Heart right ventricle (tissue), 16 donors: ENCODE measurements at places on chromosomes 13 and 19. TPM values are rescaled to one million over a fixed set of nuclear protein-coding genes. Genes with fewer than 3 reads are reported as not detected.

- H3K27me3 ChIP-seq, result no peaks in the 10 kb centered on the region
- H3K36me3 ChIP-seq, result peaks cover 25% of the 10 kb centered on the region
- H3K4me3 ChIP-seq, result no peak overlapping the region
- no peak for DNase-seq
Measured at GRCh38 chr13:113849981-113850721, 13.7 kb downstream of the GAS6 start.

DNA sequence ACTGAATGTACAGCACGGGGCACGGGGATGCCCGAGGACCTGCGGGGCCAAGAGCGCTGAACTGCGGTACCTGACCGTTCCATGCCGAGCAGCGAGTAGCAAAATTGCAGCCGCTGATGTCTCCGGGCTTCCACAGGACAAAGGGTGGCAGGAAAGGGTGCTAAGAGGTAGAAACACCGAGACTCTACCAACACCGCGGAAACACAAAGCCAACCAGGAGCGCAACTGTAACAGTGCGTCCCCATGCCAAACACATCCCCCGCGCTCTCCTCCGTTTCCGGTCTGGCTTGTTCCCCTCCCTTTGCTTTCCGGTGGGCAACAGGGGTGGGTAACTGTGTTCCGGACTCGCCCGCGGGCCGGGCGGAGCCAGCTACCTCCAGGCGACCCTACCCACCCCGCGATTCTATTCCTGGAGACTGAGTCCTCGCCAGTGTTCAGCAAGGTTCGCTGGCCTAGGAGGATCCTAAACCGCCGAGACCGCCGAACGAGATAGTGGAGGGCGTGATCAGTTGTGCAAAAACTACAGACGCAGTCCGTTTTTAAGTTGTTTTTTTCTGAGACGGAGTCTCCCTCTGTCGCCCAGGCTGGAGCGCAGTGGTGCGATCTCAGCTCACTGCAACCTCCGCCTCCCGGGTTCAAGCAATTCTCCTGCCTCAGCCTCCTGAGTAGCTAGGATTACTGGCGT is 34.9 kb upstream of the NEK3 start:
- H3K4me3 ChIP-seq, result peak overlapping the region; percentile 77
- peak; percentile 81 for DNase-seq
- peaks cover 14% of the 10 kb centered on the region for H3K36me3 ChIP-seq
- no peaks in the 10 kb centered on the region for H3K27me3 ChIP-seq

LILRA2 gene
- total RNA-seq, result 0.79 TPM

DNA sequence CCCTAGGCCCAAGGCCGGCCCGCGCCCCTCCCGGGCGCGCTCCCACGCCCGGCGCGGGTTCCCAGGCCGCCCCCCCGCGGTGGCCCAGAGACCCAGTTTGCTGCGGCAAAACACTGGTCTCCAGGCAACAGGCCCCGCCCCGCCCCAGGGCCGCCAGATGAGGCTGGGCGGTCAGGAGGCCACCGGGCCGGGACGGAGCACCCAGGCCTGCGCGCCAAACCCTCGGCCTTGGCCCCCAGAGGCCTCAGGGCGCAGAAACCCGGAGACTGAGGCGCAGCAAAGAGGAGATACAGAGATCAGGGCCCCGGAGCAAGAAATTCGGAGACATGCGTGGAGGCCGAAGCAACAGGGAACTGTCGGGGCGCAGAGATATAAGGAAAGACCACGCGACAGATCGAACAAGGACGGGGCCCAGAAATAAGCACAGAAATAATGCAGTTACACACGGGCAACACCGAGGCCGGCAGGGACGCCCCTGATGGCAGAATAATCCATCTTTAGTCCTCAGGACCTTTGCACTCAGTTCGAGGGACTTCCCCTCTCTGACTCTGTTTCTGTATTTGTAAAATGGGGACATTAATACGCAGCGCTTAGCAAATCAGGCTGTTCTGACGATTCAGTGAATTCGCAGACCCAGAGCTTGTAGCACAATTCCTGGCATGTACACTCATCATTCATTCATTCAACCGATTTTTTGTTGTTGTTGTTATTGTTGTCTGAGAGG is 20.8 kb upstream of the ERCC1 start:
- H3K4me3 ChIP-seq, result peak overlapping the region; percentile 56
- DNase-seq, result peak; percentile 96
- H3K36me3 ChIP-seq, result no peaks in the 10 kb centered on the region
- H3K4me1 ChIP-seq, result peaks cover 19% of the 10 kb centered on the region
- H3K27me3 ChIP-seq, result no peaks in the 10 kb centered on the region
- H3K27ac ChIP-seq, result peak overlapping the region; percentile 93

GRCh38 chr13:106562301-106562700 is 5.6 kb downstream of the ARGLU1 start:
- H3K27me3 ChIP-seq, result no peaks in the 10 kb centered on the region
- no peaks in the 10 kb centered on the region for H3K36me3 ChIP-seq
- H3K4me3 ChIP-seq, result no peak overlapping the region
- DNase-seq, result no peak

DNA sequence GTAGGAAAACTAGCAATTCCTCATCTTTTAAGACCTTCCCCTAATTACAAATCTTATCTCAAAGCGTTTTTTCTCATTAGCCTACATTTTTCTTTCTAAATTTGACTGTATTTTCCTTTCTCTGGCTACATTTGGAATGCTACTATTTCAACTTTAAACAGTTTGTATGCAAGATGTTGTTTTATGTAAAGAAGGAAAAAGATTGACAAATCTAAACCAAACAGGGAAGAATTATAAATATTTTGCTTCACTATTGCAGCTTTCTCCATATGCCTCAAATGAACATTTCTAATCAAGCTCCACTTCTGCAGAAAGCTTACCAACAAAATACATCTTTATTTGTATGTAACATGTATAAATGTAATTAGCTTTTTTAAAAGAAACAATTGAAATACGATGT is 156.2 kb downstream of the MZT1 start:
- no peak overlapping the region for H3K27ac ChIP-seq
- H3K36me3 ChIP-seq, result no peaks in the 10 kb centered on the region
- H3K27me3 ChIP-seq, result no peaks in the 10 kb centered on the region
- DNase-seq, result no peak

DNA sequence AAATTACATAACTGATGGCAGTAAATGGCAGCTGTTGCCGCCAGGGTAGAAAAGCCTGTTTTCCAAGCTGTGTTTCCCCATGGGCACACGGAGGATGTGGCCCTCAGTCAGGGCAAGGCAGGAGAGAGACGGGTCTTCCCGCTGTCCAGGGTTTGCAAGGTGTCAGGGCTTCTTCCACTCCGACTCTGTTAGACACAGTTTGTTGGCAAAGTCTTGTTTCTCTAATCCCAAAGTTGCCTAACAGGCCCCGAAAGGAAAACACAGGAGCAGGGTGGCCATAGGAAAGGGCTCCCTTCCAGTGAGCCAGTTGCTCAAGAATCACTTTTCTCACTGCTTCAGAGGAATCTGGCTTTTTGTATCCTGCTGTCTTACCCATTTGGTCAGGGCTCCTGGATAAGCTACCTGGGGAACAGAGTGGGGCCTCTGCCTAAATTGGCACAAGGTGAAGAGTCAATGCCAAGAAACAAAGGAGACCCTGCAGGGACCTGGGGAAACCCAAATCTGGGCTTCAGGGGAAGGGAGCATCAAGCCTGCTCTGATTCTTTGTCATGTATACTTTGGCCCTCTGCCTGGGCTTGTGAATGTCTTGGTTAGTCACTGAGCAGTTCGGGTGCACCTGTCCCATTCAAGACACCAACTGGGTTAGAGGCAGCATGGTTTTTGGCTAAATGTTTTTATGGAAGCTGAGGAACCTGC is 29.0 kb upstream of the CXCL17 start:
- no peak for DNase-seq
- no peak overlapping the region for H3K27ac ChIP-seq
- no peaks in the 10 kb centered on the region for H3K36me3 ChIP-seq
- no peaks in the 10 kb centered on the region for H3K4me1 ChIP-seq
- no peaks in the 10 kb centered on the region for H3K27me3 ChIP-seq
- H3K4me3 ChIP-seq, result no peak overlapping the region

- H3K4me3 ChIP-seq, result peak overlapping the region; percentile 93
- peak overlapping the region; percentile 94 for H3K27ac ChIP-seq
- peaks cover 56% of the 10 kb centered on the region for H3K4me1 ChIP-seq
- no peaks in the 10 kb centered on the region for H3K36me3 ChIP-seq
Measured at GRCh38 chr19:19385896-19386869, 19.3 kb upstream of the GATAD2A start.

F10 gene
- total RNA-seq, result 9.0 TPM

DNA sequence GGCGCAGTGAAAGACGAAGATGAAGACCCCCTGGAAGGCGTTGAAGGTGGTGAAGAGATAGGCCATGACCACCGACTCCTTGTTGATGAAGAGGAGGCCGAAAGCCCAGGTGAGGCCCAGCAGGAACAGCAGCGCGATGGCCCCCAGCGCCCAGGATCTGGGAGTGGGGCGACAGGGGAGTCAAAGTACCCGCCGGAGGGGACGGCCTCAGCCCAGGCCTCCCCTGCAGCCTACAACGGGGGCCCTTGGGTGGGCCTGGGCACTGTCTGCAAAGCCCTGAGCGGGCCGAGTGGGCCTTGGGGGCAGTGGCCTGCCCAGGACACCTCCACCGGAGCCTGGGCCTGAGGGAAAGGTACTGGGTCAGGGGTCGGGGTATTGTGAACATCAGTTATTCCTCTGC is 19.0 kb upstream of the ASF1B start:
- H3K4me3 ChIP-seq, result no peak overlapping the region
- H3K27ac ChIP-seq, result no peak overlapping the region
- H3K27me3 ChIP-seq, result no peaks in the 10 kb centered on the region
- H3K36me3 ChIP-seq, result no peaks in the 10 kb centered on the region
- no peak for DNase-seq
- peaks cover 4% of the 10 kb centered on the region for H3K4me1 ChIP-seq

CNN1 gene
- total RNA-seq, result 257 TPM
